Right ventricle myocardium superior (tissue), 1 donor: ENCODE measurements at places on chromosomes 13 and 19. TPM values are rescaled to one million over a fixed set of nuclear protein-coding genes. Genes with fewer than 3 reads are reported as not detected.

Gene WDR18
- 18.6 TPM for total RNA-seq

- no peak for DNase-seq
Observed at GRCh38 chr19:6466526-6467248, 2.6 kb downstream of the CRB3 start.

DNA sequence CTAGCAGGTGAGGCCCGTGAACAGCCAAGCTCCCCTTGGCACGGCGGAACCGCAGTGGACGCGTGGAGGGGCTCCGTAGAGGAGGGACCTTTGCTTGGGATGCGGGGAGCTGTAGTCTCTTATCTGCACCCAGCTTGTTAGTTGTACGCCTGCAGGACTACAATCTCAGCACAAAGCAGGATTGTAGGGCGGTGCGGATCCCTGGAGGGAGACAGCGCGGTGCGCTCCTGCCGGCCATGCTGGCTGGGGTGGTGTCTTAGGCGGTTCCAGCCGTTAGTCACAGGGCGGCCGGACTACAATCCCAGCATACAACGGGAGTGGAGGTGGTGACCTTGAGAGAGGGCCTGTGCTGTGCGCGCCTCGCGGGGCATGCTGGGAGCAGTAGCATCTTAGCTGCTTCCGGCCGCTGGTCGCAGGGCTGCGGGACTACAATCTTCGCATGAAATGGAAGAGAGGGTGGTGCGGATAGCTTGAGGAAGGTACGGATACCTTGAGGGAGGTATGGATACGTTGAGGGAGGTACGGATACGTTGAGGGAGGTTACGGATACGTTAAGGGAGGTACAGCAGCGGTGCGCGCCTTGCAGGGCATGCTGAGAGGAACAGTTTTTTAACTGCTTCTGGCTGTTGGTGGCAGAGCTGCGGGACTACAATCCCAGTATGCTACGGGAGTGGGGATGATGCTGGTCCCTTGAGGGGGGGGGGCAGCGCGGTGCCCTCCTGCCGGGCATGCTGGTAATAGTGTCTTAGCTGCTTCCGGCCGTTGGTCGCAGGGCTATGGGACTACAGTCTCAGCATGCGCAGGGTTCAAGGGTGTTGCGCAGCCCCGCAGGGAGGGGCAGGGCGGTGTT is 1419.1 kb downstream of the UQCRFS1 start:
- peak; percentile 96 for DNase-seq

DNA sequence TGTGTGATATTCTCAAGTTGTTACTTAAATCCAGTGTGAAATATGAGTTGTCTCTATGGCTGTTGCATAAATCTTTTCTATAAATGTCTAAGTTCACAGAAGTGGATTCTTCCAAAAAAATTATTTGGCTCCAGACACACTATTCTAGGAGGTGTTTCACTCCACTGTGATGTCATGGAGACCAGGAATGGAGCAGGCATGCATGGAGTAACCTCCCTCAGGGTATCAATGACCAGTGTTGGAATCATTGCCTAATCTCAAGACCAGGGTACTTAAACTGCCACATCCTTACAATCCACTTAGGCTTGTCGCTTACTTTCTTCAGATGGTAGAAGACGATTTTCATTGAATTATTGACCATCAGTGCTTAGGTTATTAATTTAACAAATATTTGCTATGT is 55.4 kb downstream of the LRRC63 start:
- no peak for DNase-seq

DNA sequence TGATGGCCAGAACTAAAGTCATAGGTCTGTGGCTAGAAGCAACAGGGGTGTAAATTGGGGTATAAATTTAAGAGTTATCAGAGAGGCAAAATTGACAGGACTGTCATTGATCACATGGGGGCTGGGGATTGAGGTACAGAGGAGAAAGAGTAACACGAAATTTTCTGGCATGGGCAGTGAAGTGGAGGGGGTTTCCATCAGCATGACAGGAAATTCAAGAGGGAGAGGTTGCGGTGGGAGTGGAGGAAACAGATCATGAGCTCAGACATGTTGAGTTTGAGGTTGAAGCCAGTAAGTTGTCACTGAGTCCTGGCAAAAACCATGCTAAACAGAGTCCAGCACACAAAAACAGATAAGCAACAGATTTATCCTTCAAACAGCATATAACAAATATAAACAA is 192.1 kb upstream of the TSC22D1 start:
- DNase-seq: no peak
